Activated CD4-positive, alpha-beta T cell treated with anti-CD3 and anti-CD28 coated beads for 1 hour (primary cell): ENCODE measurements at places on chromosomes 2 and 18.

DNA sequence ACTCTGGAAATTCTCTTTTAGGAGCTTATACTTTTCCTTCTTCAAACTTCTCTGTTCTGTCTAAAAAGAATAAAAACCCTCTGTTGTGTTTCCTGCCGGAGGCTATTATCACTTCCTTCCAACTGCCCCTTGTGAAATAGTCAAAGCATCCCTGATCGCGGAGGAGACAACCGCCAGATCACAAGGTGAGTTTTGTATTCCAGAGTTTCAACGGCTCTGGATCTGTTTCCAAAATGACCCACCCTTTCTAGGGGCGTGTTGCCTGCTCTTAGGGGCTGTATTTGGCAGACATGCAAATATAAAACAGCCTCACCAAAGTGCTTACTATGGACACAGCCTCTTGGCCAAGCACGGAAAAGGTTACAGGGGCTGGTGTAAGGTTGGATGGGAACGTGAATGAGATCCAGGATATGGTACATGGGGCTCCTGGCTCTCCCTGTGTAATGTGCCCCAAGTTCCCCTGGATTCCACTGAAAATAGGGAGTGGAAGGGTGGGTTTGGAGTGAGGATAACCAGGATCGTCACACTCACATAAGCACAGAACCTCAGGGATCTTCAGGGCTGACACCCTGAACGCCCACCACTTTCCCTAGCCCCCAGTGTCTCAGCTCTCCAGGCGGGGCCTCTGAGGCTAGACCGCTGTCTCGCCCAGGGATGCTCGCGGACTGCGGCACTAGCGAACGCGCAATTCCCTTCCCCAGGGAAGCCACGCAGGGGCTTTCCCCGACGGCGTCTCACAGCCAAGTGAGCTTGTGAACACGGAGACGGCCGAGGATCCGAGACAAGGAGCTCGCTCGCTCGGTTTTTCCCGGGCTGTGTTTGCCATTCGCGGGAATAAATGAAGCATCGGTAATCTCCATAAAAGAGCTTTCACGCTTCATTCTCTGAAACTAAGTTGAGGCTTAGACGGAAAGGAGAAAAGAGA lies 14.4 kb downstream of the EN1 start:
- DNase-seq: no peak

- no peak for DNase-seq
Measured at GRCh38 chr2:160499865-160500264, 6.3 kb upstream of the RBMS1 start.

DNA sequence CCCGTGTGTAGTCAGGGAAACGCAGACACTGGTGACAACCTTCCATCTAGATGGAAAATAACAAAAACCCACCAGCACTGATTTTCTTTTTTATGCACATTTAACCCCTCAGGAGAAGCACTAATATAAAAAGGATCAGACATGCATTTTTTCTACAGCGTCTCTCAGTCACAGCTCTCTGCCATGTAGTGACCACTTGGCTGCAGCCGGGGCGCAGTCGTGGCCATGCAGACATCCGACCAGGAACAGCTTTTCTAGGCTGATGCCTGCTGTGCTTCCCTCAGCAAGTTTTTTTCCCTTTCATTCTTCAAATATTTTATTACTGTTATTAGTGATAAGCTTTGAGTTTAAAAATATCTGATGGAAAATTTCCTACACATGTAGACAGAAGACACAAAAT lies 63.3 kb downstream of the MERTK start:
- no peak for DNase-seq

GRCh38 chr18:25234740-25235345 lies 117.1 kb downstream of the ZNF521 start:
- no peak for DNase-seq

DNA sequence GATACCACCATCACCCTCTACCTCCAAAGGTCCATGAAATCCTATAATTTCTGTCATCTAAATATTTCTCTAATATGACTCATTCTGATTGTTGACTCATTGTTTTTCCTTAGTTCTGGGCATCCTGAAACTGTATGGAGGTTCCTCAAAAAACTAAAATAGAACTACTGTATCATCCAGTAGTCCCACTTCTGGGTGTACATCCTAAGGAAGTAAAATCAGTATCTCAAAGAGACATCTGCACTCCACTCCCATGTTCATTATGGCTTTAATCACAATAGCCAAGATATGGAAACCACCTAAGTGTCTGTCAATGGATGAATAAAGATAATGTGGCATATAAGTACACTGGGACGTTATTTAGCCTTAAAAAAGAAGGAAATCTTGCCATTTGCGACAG lies 125.8 kb upstream of the MYO3B start:
- no peak for DNase-seq

DNA sequence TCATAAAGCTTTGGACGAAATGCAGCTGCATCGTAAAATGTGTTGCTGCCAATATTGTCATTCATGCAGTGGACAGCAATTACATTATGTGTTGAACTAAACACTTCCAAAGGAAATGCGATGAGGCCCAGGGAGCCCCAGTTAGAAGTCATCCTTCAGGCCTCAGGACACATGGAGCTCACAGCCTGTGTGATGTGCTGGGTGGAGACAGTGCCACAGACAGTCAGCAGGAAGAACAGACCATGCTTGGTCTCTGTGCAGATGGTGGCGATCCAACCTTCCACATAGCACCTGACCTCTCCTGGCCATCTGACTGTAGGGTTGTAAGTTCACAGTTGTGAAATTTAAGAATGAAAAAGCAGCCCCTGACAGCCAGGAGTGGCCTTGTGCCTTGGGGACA lies 118.3 kb upstream of the ALKAL2 start:
- DNase-seq: no peak

GRCh38 chr18:9468998-9469397 lies 6.3 kb upstream of the RALBP1 start:
- no peak for DNase-seq

- DNase-seq: no peak
Measured at GRCh38 chr18:79738581-79739439, 58.9 kb upstream of the KCNG2 start.

DNA sequence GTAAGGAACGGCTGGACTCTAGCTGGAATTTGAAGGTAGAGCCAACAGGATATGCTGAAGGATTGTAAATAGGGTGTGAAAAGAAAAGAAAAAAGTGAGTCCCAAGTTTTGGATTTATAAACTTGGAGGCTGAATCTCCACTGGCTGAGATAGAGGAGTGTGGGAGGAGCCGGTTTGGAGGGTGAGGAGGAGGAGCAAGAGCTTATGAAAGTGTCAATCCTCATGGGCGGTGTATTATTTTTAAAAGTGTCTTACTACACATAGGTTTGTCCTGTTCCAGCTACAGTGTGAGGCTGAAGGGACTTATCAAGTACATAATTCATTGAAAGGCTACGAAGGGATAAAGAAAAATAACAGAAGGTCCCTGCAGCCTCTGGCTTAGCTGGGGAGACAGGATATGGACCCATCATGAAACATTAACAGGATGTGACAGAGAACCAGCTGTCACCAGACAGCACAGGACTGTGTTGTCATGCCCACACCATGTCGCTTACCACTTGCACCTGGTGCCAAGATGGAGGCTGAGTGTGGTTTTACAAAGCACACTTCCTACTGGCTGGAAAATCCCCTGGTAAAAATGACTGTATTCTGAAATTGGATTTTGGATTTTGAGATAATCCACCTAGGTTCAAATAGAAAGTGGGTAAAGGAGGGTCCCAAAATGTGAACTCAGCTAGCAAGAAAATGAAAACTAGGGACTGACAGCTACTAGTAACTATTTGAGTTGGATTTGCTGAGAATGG lies 2.5 kb upstream of the MREG start:
- DNase-seq: no peak

DNA sequence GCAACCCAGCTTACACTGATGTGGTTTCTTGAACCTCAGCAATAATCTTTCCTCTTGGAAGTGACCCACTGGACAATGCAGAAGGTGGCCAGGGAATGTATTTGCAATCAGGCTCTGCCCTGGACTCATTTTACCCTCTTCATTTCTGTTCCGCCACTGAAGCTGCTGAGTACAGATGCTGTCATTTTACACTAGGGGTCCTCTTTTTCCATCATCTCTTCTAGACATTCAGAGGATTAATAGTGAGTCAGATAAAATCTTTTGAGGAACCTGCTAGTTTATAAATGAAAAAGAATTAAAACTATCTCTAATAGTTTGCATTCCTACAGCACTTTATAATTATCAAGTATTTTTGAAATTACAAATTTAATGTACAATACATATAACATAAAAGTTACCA lies 87.9 kb upstream of the PNPT1 start:
- no peak for DNase-seq

DNA sequence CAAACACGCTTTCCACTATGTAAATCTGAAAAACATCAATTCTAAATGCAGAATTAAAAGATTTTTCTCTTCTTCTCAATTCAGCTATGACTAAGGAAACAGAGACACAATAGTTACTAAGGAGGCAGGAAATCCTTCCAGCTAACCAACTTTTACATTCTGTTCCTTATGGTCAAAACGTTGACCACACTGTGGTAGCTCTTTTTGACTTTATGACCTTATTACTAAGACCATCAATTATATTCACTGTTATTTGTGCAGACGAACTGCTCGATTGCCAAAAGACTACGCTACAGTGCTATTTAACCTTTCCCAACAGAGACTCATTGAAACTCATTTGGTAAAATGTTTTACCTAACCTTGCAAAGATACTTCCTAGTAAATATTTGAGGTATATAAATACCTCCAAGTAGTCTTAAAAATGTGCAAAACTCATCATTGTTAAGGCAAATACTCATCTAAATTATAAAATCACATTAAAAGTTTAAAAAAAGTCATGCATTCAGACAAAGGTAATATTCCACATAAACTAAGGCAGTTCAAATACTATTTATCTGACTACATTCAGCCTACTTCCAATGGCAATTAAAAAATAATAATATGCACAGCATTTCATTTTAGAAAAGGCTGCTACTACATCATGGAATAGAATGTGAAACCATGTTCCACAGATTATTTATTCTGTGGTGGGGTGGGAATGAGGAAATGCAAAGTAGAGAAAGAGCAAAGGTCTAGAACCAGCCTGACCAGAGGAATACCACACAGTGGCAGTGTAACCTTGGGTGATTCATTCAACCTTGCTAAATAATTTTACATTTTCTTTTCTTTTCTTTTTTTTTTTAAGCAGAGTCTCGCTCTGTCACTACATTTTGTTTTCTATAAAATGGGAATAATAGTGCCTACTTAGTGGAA lies 139.9 kb downstream of the THADA start:
- no peak for DNase-seq

DNA sequence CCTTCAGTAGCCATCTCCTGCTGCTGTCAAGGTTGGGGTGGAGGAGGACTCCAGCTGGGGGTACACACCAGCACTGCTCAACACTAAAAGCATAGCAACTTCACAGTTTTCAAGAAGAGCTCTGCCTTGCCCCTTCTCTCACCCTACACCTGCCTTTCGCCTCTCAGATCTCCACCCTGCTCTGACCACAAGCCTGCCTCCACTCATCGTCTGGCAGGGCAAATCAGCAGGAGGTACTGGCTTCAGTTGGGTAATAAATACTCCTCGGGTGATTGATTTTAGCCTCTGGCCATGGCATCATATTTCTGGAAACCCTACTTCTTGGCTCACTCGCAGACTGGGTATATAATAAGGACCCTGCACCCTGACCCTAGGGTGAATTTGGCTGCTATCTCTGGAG lies 3.1 kb upstream of the PRKAG3 start:
- no peak for DNase-seq

DNA sequence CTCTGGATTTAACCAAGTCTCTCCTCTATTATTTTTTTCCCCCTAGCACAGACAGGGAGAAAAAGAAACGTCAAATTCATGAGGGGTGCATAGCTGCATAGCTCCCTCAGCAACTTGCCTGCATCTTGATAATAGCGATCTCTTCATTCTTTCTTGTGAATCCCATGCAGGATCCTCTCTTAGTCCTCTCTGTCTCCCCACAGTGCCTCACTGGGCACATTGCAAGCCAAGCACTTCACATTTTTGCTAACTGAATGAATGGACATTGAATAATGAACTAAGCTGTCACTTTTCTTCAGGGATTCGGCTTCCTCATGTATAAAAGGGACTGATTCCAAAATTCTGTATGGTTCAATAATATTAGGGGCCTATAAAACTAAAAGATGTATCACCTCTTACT lies 2.9 kb upstream of the EPB41L3 start:
- DNase-seq: no peak

GRCh38 chr2:199092419-199092818 lies 365.3 kb downstream of the SATB2 start:
- DNase-seq: no peak

GRCh38 chr2:119716284-119716672 lies 37.3 kb downstream of the TMEM177 start:
- DNase-seq: no peak

- no peak for DNase-seq
Measured at GRCh38 chr2:188623995-188624643, 332.4 kb downstream of the GULP1 start.

GRCh38 chr2:203973676-203974075 lies 37.1 kb downstream of the ICOS start:
- DNase-seq: no peak

GRCh38 chr2:174083843-174084458 lies 118.8 kb upstream of the SP3 start:
- no peak for DNase-seq

DNA sequence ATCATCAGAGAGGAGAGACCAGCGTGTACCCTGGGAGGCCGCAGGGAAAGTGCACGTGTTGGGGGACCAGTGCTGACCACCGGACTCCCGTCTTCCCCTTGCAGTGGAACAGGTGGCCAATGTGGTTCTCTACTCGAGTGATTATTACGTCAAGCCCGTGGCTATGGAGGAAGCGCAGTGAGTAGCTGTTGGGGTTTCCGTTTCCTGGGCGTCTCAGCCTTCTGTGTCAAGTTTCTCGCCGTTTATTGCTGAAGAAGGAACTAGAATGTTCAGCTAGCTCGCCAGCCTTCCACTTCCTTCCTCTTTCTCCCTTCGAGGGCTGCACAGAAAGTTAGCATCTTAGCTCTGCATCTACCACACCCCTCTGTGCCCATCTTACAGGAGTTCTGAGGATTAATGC lies 22.8 kb upstream of the DGKD start:
- peak; percentile 62 for DNase-seq

DNA sequence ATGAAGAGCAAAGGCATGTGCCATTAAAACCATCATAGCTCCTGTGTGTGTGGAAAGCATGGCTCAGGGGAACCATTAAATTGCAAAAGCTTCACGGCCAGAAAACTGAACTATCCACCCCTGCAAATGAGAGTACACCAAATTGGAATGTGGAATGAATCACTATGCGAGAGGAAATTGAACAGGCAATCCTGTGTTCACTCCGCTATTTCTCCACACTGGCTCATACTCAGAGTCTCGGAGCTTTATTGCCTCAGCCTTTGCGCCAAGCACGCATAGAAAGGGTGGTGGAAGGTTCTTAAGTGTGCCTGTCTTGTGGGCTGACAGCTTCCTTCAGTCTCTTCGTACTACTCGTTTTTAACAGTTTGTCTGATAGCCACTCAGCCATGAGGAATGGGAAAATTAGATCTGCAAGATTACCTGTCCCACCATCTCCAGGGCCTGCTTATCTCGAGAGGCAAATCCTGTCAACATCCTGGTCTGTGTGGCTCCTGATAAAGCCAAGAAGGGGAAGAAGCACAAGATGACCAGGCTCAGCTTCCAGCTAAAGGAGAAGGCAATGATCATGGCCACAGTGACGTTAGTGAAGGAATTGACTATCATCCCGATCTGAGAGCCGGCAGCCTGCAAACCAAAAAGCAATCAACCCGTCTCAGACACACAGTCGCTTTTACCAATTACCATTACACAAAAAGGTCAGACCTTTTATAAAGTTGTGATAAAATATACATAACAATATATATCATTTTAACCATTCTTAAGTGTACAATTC lies 34.9 kb downstream of the G6PC2 start:
- no peak for DNase-seq
